ENCODE measurements at places on chromosomes 12 and 14. TPM values are rescaled to one million over a fixed set of nuclear protein-coding genes. Genes with fewer than 3 reads are reported as not detected.
A peak's percentile ranks its signal among the peaks of the same experiment; 100 is the strongest.

NOS1 gene
- total RNA-seq: not detected

DNA sequence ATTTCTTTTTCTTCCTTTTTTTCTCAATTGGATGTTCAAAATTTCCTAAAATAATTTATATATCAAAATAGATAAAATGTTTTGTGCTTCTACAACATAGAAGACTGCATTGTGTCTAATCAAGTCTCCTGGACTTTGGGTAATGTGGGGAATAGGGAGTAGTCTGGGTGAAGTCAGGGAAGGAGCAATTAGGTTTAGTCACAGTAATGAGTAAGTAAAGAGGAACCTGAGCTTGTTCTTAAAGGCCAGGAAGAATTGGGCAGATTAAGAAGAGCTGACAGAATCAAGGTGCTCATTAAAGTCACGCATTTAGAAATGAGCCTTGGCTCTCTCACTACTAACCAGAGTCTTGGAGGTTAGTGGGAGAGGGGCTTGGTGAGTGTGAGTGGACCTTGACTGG, 233.3 kb upstream of the SSTR1 start:
- no peak for DNase-seq

- DNase-seq: no peak
Measured at GRCh38 chr12:26845057-26845666, 12.2 kb upstream of the ITPR2 start.

MYRFL gene
- total RNA-seq: not detected

- DNase-seq: no peak
Measured at GRCh38 chr12:110498984-110499706, 2.8 kb downstream of the VPS29 start.

NR4A1 gene
- total RNA-seq: 41.8 TPM

- no peak for DNase-seq
Measured at GRCh38 chr12:64103825-64104740, 118.0 kb downstream of the KICS2 start.

UNC119B gene
- 15.9 TPM for total RNA-seq

- no peak for DNase-seq
Measured at GRCh38 chr12:85523197-85523596, 243.2 kb downstream of the ALX1 start.

DNA sequence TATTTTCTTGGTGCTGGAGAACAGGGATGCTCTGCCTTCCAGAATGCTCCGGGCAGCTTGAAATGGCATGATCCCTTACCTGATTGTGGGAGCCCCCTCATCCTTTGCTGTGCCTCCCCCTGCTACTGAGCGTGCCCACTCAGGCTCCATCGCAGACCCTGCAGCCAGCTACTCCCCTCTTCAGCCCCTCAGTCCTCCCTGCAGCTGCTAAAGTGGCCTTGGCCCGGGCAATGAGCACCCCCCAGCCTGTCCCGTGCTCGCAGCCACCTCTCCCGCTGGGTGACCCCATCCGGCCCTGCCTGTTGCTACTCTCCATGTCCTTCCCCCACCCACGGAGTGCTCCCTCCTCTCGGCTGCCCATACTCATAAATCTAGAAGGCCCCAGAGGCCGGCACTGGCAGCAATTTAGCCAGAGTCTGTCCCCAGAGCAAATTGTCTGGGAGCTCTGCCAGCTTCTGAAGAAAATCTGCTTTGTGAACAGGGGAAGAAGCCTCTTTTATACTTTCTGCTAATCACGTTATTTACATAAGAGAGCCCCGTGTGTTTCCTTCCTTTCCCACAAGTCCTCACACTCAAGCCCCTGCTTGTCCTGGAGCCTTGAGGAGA, 143.7 kb upstream of the FRMD6 start:
- no peak for DNase-seq

ACOT4 gene
- total RNA-seq: 2.1 TPM

- no peak for DNase-seq
Measured at GRCh38 chr14:51401272-51401671, 161.2 kb downstream of the TMX1 start.

GRCh38 chr14:98137131-98138025, 1134.6 kb downstream of the BCL11B start:
- no peak for DNase-seq

WSCD2 gene
- not detected for total RNA-seq

COQ6 gene
- total RNA-seq: 18.1 TPM

DNA sequence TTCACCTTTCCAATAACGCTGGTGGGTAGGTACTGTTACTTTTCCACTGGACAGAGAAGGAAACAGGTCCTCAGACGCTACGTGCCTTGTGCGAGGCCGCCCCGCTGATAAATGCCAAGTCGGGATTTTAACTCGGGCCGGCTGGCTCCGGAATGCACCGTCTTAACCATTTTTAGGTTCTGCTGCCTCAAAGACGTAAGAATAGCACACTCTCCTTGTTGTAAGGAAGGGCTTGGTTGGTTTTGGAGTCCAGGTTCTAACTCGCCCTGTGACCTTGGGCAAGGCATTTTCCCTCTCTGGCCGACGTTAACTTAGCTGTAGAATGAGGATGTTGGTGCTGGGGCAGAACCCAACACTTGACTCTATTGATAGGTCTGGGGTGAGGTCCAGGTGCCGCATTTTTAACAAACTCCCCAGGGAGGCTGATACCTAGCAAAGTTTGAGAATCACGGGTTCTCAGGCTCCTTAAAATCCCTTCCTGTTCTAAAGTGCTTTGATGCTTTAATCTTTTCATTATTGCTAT, 814 bp downstream of the ANKRD13A start:
- DNase-seq: no peak

DNA sequence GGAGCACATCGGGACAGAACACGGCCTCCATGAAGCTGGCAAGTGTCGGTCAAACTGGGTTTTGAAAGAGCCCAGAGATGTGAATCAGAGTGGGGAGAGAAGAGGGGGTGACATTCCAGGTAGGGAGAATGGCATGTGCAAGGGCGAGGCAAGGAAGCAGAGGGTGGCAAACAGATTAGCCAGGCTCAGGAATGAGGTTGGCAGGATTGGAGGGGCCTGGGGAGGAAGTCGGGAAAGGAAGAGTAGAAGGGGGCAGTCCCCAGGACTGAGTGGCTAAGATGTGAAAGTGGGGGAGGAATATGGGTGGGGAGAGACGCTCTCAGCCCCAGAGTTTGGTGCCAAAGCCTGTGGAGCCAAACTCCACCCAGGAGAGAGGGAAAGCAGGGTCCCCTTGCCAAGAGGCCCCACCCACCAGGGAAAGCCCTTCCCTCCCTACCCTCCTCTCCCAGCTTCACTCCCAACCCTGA, 5.5 kb upstream of the HDAC7 start:
- DNase-seq: no peak

TNFAIP2 gene
- total RNA-seq: not detected

DNA sequence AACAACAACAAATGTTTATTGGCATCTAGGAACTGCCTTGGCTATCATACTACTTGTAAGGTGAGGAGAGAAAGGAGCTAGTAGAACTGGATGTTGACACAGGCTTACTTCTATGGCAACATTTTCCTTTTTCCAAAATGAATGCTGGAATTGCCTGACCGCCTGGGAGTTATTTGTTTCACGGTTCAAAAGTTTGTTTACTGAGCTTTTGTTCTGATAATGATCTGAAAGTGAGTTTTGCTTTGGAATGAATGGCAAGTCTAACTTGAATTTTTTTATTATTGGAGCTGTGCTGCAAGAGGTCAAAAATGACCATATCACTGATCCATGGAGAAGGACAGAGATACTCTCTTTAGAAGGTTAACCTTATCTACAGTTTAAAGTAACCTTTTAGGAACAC, 183.5 kb upstream of the CAND1 start:
- no peak for DNase-seq

NOXRED1 gene
- 0.45 TPM for total RNA-seq

DNA sequence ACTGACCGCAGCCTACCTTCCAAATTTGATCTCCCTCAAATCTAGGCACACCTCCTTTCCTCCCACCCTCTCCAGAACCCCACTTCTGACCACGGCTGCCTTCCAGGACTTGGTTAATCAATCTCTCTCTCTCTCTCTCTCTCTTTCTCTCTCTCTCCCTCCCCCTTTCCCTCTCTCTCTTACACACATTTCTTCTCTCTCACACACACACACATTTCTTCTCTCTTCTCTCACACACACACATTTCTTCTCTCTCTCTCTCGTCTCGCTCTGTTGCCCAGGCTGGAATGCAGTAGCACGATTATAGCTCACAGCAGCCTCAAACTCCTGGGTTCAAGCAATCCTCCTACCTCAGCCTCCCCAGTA, 521 bp upstream of the GMFB start:
- peak; percentile 41 for DNase-seq

- no peak for DNase-seq
Measured at GRCh38 chr14:64465831-64466554, 694 bp downstream of the AKAP5 start.

- no peak for DNase-seq
Measured at GRCh38 chr14:74547331-74547927, 53.9 kb downstream of the ISCA2 start.

- DNase-seq: no peak
Measured at GRCh38 chr12:50723865-50724264, 40.0 kb upstream of the ATF1 start.

DNA sequence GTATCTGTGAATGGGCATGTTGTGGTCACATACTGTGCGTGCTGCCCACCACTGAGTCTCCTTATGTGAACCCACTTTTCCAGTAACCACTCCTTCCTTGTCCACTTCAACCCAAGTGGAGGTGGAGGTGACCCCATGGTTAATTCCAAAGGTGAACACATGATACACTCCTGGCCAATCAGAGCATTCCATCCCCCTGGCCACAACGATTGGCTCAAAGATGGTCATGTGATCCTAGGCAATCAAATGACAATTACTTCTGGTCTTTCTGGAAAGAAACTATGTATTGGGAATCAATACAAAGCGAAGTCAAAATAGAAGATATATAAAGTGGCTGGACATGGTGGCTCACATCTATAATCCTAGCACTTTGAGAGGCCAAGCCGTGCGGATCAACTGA, 20.2 kb upstream of the CCDC60 start:
- DNase-seq: no peak

SLC2A14 gene
- 0.38 TPM for total RNA-seq

GRCh38 chr12:46965880-46966279, 113.5 kb upstream of the PCED1B start:
- DNase-seq: no peak

GRCh38 chr12:131604859-131605258, 106.0 kb upstream of the SFSWAP start:
- no peak for DNase-seq

ADAMTS20 gene
- not detected for total RNA-seq

NTF3 gene
- not detected for total RNA-seq

- DNase-seq: no peak
Measured at GRCh38 chr12:28645436-28645835, 455.2 kb downstream of the CCDC91 start.

DNA sequence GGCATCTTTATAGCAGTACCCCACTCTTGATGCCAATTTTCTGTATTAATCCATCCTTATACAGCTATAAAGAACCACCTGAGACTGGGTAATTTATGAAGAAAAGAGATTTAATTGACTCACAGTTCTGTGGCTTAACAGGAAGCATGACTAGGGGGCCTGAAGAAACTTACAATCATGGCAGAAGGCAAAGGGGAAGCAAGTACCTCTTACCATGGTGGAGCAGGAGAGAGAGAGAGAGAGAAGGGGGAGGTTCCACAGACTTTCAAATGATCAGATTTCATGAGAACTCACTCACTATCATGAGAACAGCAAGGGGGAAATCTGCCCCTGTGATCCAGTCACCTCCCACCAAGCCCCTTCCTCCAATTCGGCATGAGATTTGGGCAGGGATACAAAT, 84.4 kb downstream of the SLC24A4 start:
- no peak for DNase-seq

- DNase-seq: no peak
Measured at GRCh38 chr14:82070753-82071152, 537.1 kb upstream of the SEL1L start.

ACSS3 gene
- total RNA-seq: not detected

TAS2R50 gene
- 0.89 TPM for total RNA-seq

DNA sequence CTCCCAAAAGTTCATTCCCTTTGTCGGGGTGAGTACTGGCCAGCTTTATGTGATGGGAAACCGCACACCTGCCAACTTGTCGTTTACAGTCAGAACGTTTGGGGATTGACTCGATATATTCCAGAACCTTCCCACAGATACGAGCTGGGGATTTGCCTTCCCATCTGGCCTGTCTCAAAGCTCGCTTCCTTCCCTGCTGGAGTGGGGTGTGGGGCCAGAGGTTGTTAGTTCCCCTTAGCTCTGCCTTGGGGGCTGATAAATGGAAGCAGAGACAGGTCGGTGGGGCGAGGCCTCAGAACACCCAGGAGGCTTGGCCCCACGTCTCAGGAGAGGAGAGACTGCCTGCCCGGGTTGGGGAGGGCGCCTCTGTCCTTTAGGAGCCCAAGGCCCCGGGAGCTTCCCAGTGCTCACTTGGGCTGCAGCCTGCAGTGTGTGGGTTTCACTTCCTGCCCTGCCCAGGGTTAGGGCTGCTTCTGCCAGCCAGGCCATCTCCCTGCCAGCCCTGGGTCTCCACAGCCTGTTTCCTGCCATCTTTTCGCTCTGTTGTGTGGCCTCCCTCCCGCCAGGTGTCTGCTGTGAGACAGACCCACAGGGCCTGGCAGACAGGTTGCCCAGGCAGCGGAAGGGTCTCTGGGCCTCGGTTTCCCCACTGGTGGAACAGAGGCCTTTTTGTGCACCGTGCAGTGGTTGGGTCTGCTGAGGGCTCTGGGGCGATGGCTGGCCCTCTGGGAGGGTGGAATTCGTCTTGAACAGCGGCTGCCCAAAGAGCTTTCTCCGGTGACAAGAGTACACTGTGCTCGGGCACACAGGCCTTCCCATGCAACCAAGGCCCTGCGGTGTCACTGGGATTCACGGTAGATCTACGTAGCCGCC, 8.1 kb upstream of the TEX22 start:
- no peak for DNase-seq

GRCh38 chr14:104634138-104634760, 29.7 kb upstream of the TMEM179 start:
- DNase-seq: no peak

DNA sequence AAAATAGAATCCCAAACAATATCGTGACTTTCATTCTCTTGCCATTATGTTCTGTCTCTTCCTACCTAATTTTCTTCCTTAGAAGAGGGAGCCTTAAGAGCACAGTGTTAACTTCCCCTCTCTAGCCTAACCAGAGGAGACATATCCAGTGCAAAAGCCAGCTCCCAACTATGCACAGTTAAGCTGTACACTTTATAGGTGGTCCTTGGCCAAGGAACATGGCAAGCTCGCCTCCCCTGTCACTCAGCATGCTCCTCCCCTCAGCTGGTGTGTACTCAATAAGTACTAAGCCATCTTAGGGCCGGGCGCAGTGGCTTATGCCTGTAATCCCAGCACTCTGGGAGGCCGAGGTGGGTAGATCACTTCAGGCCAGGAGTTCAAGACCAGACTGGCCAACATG, 255.1 kb upstream of the TMPO start:
- DNase-seq: no peak

DNA sequence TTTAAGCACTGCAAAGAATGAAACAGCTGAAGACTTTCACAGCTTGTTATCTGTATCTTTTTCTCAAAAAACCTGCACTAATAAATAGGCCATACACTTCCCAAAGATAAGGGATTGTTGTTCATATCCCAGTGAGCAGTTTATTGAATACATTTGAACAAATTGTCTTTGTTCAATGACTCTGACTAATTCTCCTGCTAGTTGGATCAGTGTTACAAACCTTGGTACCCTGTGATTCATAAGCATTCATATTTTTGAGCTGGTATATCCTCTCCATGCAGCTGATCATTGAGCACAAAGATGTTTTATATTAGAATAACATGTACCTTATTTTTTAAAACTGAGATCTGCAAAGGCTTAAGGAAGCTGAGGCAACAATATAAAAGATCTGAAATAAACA, 58.9 kb upstream of the FSCB start:
- no peak for DNase-seq
